ENCODE measurements at places on chromosomes 4 and X. TPM values are rescaled to one million over a fixed set of nuclear protein-coding genes. Genes with fewer than 3 reads are reported as not detected.

- peak overlapping the region; percentile 99 for H3K27ac ChIP-seq
- H3K4me1 ChIP-seq: peaks cover 25% of the 10 kb centered on the region
These were observed 728 bp downstream of the UBA6 start for GRCh38 chr4:67700116-67700737.

DNA sequence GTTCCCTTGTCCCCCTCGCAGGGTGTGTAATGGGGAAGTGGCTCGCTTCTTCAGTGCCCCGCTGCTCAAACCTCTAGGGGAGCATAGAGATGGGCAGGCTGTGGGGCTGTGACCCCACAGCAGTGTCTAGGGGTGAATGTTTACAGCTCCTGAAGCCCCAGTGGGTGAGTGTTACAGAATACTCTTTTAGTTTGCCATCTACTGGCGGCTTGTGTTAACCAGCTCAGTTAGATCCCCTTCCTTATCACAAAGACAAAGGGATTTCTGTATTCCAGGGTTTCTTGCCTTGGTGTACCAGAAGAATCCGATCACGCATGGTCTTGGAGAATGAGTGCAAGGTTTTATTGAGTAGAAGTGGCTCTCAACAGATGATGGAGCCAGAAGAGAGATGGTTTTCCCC is 108.1 kb upstream of the IQCM start:
- DNase-seq: no peak
- no peak overlapping the region for H3K4me3 ChIP-seq
- no peaks in the 10 kb centered on the region for H3K36me3 ChIP-seq
- no peaks in the 10 kb centered on the region for H3K4me1 ChIP-seq
- H3K27me3 ChIP-seq: no peaks in the 10 kb centered on the region

GRCh38 chrX:101551380-101551767 is 1.0 kb downstream of the ARMCX1 start:
- peak overlapping the region; percentile 71 for H3K4me3 ChIP-seq
- H3K4me1 ChIP-seq: no peaks in the 10 kb centered on the region
- H3K27ac ChIP-seq: peak overlapping the region; percentile 36
- H3K27me3 ChIP-seq: no peaks in the 10 kb centered on the region
- H3K36me3 ChIP-seq: no peaks in the 10 kb centered on the region

DNA sequence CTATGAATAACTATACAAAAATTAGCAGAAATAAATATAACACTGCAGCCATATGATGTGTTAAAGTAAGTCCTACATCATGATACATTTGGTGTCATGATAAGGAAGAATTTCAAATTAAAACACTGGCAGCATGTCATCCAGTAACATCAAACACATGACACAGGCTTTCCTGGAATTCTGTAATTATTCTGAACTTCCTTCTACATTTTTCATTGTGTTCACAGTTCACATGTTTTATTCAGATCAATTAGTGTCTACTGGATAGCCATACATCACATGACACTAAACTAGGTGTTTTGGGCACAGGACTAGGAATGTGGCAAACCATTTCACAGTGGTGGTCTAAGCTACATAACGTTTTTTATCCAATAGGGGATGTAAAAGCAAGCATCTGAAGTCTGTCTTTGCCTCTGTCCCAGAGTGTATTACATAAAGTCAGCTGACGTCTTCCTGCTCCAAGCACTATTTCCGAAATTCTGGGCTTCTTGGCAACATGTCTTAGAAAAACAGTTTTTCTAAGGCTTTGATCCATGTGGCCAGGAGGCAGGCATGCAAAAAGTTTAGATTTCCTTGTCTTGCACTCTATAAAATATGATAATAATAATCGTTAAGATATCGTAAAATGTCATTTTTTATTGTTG is 707.9 kb downstream of the CENPC start:
- H3K27ac ChIP-seq: no peak overlapping the region
- no peaks in the 10 kb centered on the region for H3K27me3 ChIP-seq
- no peaks in the 10 kb centered on the region for H3K36me3 ChIP-seq
- no peak for DNase-seq
- H3K4me1 ChIP-seq: no peaks in the 10 kb centered on the region
- no peak overlapping the region for H3K4me3 ChIP-seq

DNA sequence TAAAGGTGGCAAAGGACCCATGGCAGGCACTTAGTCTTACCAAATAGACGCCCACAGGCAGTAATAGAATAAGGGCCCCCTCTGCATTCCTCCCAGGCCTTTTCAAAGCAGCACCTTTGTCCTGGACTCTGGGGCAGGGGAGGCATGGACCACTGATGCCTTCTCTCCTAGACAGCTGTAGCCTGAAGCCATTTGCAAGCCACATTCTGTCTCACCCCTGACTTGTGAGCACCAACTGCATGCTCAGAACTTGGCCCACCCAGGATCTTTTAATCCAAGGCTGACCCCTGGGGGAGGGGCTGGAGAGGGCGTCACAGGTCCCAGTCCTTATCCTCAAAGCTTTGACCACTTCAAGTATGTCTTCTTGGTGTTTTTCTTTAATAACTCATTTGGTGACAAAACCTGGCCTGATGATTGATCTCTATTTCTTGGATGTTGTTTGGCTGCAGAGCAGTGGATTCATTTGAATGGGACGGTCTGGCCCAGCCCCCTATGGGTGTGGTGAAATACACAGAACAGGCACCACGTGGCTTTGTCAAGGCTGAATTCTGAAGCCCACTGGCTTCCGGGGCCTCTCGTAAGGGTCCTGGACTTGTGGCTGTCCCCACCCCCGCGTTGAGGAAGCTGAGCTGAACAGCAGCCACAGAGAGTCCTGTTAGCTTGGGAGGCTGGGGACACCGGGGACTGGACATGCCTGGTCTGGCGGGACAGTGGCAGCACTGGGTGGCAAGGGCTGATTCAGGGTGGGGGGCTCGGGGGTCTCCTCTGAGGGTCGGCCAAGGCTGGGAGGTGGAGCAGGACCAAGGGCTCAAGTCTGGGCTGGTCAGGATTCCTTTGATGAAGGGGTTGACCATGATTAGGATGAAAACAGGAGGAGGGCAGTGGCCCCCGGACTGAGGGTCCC is 36.6 kb downstream of the ADRA2C start:
- H3K27me3 ChIP-seq: no peaks in the 10 kb centered on the region
- H3K4me3 ChIP-seq: no peak overlapping the region
- no peaks in the 10 kb centered on the region for H3K36me3 ChIP-seq
- H3K4me1 ChIP-seq: no peaks in the 10 kb centered on the region

GRCh38 chrX:136658151-136658550 is 10.2 kb downstream of the CD40LG start:
- H3K27ac ChIP-seq: no peak overlapping the region
- no peak overlapping the region for H3K4me3 ChIP-seq
- H3K4me1 ChIP-seq: no peaks in the 10 kb centered on the region
- no peak for DNase-seq

DNA sequence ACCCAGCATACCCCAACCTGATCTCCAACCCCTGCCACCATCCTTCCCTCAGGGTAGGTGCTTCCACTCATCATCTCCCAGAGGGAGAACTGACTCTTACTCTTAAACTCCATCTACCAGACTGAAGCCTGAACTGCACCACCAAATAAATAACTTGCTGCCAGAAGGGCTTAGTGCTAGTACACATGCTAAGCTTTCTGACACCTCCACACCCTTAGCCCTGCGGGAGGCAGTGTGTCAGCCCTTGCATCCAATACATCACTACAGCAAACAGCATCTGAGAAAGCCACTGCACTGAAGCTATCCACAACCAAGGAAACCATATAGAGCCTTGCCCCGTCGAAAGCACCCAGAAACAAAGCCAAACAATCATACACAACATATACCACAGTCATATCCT is 68.6 kb upstream of the MCF2 start:
- no peak for DNase-seq
- H3K27ac ChIP-seq: no peak overlapping the region

DNA sequence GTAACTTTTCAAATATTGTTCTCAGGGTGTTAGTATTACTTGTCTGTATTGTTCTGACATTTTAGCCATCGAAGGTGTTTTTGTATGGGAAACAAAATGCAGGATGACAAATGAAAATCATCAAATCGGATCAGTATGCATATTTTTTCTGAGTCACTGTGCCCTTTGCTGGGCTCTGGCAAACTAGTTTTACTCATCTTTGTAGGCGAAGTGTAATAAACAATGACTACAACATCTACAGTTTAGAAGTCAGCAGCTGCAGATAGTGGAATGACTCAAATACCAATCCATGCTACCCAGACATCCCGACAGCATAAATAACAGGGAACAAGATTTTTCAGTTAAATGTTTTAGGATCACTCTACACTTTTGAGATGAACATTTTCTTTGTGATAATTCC is 557.3 kb upstream of the TENM3 start:
- no peaks in the 10 kb centered on the region for H3K36me3 ChIP-seq
- no peaks in the 10 kb centered on the region for H3K4me1 ChIP-seq
- H3K27ac ChIP-seq: no peak overlapping the region
- H3K4me3 ChIP-seq: no peak overlapping the region
- no peaks in the 10 kb centered on the region for H3K27me3 ChIP-seq

- H3K36me3 ChIP-seq: no peaks in the 10 kb centered on the region
- H3K27me3 ChIP-seq: no peaks in the 10 kb centered on the region
These were observed 140.2 kb downstream of the STIM2 start for GRCh38 chr4:27000820-27001219.

GRCh38 chrX:18410038-18410437 is 15.4 kb upstream of the CDKL5 start:
- H3K27ac ChIP-seq: no peak overlapping the region
- H3K27me3 ChIP-seq: no peaks in the 10 kb centered on the region
- H3K4me1 ChIP-seq: no peaks in the 10 kb centered on the region
- no peak for DNase-seq
- H3K36me3 ChIP-seq: no peaks in the 10 kb centered on the region

- H3K4me1 ChIP-seq: no peaks in the 10 kb centered on the region
- H3K4me3 ChIP-seq: no peak overlapping the region
- no peak overlapping the region for H3K27ac ChIP-seq
- no peak for DNase-seq
These were observed 406.3 kb upstream of the GRIA3 start for GRCh38 chrX:122777766-122778165.

DNA sequence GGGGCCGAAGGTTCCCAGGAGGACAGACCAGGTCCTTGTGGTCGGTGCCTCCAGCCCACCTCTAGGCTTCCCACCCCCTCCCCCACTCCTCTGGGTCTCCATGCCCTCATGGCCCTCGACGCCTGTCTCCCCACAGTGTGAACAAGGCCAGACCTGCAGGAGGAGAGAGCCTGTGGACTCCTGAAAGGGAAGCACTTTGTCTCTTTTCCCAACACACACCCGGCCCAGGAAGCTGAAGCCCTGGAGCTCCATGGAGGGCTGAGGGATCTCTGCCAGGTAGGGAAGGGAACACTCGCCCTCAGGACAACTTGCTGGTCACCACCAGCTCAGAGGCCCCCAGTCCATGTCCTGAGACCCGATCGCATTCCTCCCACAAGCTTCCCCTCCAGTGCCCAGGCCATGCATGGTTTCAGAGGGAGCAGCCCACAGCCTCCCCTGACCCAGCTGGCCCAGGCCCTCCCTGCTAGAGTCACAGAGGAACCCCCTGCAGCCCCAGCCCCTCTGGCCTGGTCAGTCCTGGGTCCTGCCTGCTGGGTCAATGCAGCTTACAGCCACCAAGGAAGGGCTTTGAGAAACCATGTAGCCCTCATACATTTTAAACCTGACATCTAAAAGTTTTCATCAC is 60.8 kb downstream of the ABLIM2 start:
- DNase-seq: no peak
- H3K27me3 ChIP-seq: peaks cover 7% of the 10 kb centered on the region
- H3K4me1 ChIP-seq: peaks cover 9% of the 10 kb centered on the region

- peak overlapping the region; percentile 53 for H3K27ac ChIP-seq
- no peak for DNase-seq
- no peaks in the 10 kb centered on the region for H3K36me3 ChIP-seq
- no peaks in the 10 kb centered on the region for H3K27me3 ChIP-seq
These were observed 77.2 kb upstream of the SPIN4 start for GRCh38 chrX:63428348-63428747.

DNA sequence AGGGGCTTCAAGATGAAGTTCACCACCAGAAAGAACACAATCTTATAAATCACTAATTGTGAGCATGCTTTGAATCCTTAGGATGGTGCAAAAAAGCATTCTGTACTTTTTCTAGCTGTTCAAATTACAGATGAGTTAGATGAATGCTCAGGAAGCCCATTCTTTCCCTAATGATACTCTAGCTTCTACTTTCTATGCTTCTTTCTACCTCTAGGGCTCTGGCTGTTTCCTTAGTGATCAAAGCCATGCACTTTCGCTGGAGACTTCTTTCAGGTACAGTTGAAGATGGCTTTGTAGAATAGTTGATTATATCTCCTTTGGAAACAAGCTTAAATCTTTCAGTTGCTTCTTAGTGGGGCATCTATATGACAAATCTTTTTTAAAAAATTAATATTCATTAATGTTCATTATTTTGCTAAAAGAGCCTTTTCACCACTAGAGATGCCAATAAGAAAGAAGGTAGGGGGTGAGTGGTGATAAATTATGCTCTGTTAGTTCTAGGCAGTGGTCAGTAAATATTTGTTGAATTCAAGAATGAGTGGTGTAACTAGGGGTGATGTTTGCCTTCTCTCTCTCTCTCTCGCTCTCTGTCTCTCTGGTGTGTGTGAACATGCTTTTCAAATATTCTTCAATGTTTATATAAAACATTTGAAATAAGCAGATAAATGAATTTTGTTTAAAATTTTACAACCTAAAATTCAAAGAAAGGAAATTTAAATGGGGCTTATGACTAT is 169.4 kb downstream of the GLUD2 start:
- no peak overlapping the region for H3K4me3 ChIP-seq
- no peak for DNase-seq
- no peaks in the 10 kb centered on the region for H3K27me3 ChIP-seq
- no peak overlapping the region for H3K27ac ChIP-seq

DNA sequence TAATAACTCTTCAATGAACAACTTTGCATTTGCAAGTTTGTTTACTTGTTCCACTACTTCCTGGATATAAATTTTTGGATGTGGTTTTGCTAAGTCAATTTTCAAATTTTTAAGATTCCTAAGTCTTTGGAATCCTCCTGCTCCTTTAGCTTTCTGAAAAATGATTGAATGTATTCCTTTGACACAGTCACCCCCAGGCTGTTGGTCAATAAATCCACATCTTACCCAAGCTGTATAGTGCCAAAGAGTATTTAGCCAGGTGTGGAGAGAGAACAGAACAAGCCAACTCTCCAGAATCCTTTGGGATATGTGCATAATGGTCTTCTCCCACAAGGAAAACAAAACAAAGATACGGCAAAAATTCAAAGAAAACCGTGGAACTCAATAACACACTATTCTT is 56.9 kb upstream of the INTU start:
- no peaks in the 10 kb centered on the region for H3K36me3 ChIP-seq
- no peaks in the 10 kb centered on the region for H3K27me3 ChIP-seq
- H3K4me1 ChIP-seq: no peaks in the 10 kb centered on the region
- no peak overlapping the region for H3K4me3 ChIP-seq
- no peak overlapping the region for H3K27ac ChIP-seq

Gene TKTL1
- polyA plus RNA-seq: not detected

Gene F8A2
- not detected for polyA plus RNA-seq

Gene PAGE2B
- polyA plus RNA-seq: not detected

Gene BMP3
- not detected for polyA plus RNA-seq

Gene ASB12
- polyA plus RNA-seq: not detected

Gene GPR173
- 0.20 TPM for polyA plus RNA-seq

Gene SLITRK2
- polyA plus RNA-seq: not detected

Gene PCDH19
- not detected for polyA plus RNA-seq

Measured in keratinocyte (primary cell).